ENCODE measurements at places on chromosomes 1 and 21. TPM values are rescaled to one million over a fixed set of nuclear protein-coding genes. Genes with fewer than 3 reads are reported as not detected.
A peak's percentile ranks its signal among the peaks of the same experiment; 100 is the strongest.

PLEKHM2 gene
- 53.9 TPM for total RNA-seq

GRCh38 chr1:244097523-244098405, 46.7 kb downstream of the ZBTB18 start:
- no peak for DNase-seq

GRCh38 chr21:17050156-17050555, 462.7 kb upstream of the CXADR start:
- DNase-seq: no peak

DNA sequence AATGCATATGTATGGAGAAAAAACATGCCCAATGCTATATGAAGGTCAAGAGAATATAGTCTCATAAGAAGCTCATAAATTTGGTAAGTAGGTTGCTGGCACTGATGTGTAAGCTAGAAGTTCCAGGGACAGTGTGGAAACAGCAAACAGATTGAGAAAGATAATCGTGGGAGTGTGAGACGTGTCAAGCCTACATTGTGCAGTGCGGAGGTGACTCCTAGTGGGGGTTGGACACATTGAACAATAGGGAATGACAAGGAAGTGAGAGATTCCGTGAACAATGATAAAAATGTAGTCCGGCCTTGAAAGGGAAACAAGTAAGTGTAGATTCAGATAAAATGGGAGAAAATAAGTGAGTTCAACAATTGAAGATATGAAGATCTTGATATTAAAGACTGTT, 788.4 kb upstream of the PRMT6 start:
- DNase-seq: peak; percentile 73

DNA sequence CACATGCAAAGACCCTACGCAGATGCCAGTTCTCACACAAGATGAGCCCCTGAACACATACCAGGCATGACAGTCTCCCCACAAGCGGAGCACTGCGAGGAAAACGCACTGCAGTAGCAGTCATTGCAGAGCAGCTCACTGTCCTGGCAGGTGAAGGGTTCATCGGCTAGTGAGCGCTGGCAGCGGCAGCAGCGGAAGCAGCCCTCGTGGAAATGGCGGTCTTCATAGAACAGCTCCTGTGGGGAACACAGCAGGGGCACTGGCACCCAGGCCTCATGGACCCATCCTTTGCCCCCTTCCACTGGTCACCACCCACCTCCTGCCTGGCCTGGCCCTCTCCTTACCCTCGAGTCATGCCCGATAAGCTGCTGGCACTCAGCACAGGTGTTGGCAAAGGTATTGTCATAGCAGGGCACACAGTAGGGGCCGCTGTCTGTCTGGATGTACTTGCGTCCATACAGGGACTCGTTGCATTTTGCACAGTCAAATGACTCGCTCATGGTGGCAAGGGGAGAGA, 6.3 kb downstream of the FHL3 start:
- no peak for DNase-seq

DNA sequence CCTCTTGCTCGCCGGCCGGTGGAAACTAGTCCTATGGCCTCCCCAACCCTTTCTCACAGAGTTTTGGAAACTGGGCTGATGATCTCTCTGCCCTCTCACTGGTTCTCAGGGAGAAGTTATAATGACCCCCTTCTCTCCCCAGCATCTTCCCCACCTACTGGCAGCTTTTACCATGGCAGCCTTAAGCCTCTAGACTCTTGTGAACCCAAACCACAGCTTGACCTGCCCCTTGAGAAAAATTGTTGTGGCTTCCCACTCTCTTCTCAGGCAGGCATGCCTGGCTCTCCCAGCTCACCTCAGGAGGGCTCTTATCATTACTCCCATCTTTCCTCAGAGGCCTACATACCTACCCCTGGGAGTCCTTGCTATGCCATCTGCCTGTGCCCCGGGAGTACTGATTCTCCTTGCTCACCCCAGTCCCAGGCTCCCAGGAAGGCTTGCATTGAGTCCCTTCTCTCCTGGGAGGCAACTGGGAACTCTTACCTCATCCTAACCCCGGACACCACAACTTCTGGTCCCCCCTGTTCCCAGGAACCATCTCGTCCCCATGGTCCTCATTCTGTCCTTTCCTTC, 1.6 kb downstream of the NSUN4 start:
- DNase-seq: peak; percentile 46

- DNase-seq: no peak
Measured at GRCh38 chr1:107897438-107898345, 67.3 kb downstream of the VAV3 start.

KRTAP21-2 gene
- not detected for total RNA-seq

- no peak for DNase-seq
Measured at GRCh38 chr1:2800664-2801045, 838 bp downstream of the TTC34 start.

- peak; percentile 50 for DNase-seq
Measured at GRCh38 chr1:248611883-248612414, 14.4 kb upstream of the OR2T10 start.

DNA sequence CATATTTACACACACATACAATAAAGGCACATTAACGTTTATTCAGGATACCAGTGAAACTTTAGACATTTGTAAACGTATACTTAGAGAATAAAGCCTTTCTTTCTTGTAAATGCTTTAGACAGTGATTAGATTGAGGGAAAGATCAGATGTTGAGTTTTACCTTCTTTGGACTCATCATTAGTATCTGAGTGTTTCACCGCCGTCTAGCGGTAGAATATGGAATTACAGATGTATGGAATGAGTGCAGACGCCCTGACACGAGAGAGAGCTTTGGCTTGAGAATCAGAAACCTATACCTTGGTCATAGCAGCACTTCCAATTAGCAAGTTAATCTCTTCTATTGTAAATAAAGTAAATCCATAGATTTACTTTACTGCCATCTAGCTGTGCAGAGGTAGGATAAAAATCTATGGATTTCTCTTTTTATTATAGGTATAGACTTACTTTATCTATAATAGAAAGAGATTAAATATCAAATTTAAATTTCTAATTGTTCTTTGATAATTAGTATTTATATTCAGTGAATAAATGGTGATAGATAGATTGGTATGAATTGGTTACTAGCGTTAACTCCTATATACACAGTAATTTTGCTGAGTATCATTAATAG, 12.6 kb downstream of the FLG2 start:
- peak; percentile 71 for DNase-seq

DNA sequence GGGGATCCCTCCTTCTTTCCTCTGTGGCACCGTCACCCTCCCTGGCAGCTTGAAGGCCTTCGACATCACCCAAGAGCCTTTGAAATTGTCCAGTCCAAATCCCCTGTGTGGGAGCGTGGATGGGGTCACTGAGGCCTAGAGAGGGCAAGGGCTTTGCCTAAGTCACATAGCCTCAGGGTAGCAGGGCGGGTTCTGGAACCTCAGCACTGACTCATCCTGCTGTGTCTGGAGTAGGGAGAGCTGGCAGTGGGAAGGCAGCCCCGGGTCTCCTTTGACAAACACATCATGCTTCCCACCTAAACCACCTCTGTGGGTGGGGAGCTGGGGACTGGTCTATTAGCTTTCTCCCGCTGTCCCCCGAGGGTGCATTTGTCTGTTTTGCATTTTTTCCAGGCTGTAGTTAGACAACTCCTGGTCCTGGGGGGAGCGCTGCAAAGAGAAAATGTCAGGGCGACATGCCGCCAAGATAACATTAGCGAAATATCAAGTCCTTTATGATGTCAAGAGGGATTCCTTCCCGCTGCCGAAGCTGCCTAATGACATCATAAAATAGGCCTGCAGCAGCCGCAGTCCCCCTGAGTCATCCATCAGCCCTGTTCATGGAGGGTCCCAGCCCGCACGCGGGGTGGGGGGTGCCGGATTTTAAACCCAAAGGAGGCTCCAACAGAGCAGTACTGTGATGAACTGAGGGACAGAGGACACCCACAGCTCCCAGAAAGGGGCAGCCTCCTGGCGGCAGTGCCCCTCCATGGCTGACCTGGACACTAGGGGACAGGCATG, 77.0 kb upstream of the POU3F1 start:
- DNase-seq: no peak

- DNase-seq: no peak
Measured at GRCh38 chr1:119012383-119012782, 24.2 kb upstream of the TBX15 start.

All from A673 (cell line).